Hippocampal formation (tissue), 2 donors: ENCODE measurements at places on chromosomes 16 and 17.

GRCh38 chr17:15900871-15901270 is 44.1 kb upstream of the ADORA2B start:
- DNase-seq: no peak

DNA sequence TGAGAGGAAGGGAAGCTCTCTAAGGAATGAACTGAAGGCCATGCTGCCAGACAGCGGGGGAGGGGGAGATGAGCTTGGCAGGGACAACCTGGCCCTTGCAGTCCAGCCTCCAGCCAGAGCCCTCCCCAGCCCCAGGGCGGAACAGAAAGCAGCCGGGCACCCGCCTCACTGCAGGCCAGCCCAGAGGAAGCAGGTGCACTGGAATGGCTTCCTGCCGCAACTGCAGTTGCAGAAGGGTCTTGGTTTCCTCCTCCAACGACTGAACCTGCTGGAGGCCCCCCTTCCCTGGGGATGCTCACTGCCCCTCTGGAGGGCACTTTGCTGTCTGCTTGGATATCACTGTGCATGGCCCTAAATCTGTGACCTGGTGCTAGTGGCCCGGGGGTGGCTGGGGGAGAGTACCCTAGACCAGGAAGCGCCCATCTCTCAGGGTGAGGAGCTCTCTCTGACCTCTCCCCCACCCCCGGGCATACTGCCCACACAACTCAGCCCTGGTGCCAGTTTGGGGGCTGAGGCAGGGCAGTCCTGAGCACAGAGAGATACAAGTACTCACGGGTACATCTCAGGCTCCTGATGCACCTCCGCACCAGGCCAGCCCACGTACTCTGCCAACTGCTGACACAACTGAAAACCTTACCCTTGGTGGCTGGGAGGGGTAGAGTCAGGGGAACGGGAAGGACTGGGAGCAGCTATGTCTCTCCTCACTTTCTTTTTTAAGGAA is 41.1 kb downstream of the MYO18A start:
- DNase-seq: peak; percentile 47

DNA sequence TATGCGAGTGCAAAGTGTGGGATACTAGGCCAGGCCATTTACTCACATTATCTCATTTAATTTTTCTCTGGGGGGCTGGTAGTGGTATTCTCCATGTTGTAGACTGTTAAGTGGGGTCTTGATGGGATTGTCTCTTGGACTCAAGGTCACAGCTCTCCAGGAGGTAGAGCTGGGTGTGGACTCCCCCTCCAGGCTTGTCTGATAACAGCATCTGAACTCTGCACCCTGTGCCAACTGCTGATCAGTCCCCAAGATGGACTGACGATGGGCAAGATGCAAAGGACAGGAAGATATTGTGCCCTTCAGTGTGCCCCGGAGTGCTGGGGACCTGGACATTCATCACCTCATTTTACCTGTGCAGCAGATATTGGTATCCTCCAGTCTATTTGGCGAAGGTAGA is 147.8 kb downstream of the MSI2 start:
- no peak for DNase-seq

GRCh38 chr17:58666858-58667267 is 25.0 kb downstream of the TEX14 start:
- no peak for DNase-seq
